ENCODE measurements at places on chromosomes 7 and 10. TPM values are rescaled to one million over a fixed set of nuclear protein-coding genes. Genes with fewer than 3 reads are reported as not detected.

- DNase-seq = no peak
These were observed 566.4 kb downstream of the GFRA1 start for GRCh38 chr10:115706488-115707076.

GRCh38 chr10:8556321-8556720 is 501.8 kb downstream of the GATA3 start:
- no peak for DNase-seq

DNA sequence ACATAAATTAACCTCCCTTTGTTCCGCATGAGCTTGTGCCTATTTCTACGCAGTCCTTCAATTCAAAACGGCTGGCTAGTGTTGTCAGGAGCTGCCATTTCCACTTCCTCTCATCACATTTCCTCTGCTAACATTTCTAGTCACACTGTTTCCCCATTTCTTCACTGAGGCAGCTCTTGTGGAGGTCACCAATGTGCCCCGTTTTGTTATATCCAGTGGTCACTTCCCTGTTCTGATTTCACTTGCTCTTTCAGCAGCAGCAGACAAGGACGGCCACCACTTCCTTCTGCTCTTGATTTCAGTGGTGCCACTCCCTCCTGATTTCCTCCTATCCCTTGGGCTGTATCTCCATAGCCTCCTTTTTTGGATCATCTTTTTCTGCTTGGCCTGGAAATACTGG is 64.8 kb upstream of the SEC61G start:
- DNase-seq = no peak

DNA sequence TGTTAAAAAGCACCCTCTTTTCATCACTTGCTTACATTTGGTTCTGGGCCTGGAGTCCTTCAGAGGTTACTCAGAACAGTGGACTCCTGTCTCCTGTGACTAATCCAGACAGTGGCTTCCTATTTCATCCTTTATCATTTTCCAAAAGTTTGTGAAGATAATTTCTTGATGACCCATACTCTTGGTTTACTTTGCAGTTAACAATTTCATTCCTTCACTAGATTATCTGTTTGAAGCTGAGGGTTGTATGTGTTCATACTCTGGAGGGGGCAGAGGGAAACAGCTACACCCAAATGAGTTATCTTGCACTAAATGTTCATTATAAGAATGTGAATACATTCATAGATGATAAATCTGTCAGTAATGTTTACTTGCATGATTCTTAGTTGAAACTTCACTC is 124.7 kb downstream of the ZNF248 start:
- no peak for DNase-seq

- no peak for DNase-seq
These were observed 140.6 kb downstream of the NRP1 start for GRCh38 chr10:33193701-33194521.

- DNase-seq = no peak
These were observed 40.1 kb downstream of the AKR1E2 start for GRCh38 chr10:4865945-4866661.

- no peak for DNase-seq
These were observed 49.4 kb downstream of the BUB3 start for GRCh38 chr10:123203393-123204126.

GRCh38 chr10:3942937-3943489 is 158.0 kb upstream of the KLF6 start:
- no peak for DNase-seq

DNA sequence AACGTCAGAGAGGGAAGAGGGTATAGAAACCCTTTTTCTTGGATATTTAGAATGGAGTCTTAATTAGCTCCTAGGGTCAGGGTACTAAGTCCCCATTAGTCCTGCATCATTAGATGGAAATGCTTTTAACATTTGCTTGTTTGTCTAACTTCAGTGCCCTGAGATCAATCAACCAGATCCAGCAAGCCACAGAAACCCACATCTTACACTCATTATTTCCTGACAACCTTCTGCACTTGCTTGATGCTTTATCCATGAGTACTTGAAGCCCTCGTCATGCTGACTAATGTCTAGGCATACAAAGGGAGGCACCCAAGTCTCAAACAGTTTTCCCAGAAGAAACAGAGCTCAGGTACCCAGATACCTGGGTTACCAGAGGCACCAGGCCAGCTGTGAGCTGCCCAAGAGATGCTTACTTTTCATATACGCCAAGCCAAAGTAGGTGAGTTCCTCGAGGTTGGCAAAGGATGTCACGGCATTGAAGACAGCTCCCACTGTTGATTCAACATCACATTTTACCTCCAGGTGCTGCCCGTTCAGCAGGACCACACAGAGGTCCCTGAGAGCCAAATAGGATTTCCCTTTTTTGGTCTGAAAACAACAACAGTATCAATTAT is 42.7 kb downstream of the FRMPD2 start:
- DNase-seq = no peak

The FAM221A gene
- total RNA-seq = 4.1 TPM

The ADAM22 gene
- 1.8 TPM for total RNA-seq

The CTBP2 gene
- 1.0 TPM for total RNA-seq
